ENCODE measurements at places on chromosomes 4 and X.

GRCh38 chrX:118714521-118714920, 12.9 kb upstream of the IL13RA1 start:
- no peak for DNase-seq

DNA sequence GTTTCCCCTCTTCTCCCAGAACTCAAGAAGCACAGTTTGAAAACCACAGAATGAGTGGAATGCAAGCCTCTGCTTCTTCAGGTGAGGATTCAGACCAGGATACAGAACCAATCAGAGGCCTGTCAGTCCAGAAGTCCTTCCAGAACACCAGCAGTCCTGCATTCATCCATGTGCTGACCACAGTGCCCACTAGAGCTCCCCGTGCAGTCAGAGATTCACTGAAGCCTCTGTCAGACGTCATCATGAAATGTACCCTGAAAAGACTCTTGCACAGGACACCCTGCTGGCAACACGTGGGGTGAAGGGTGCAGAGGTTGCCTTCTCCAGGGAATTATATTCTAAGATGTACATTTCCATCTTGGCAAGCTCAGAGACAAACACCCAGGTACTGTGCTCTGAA, 75.9 kb upstream of the LSM6 start:
- no peak for DNase-seq

GRCh38 chr4:109462297-109462696, 28.7 kb downstream of the SEC24B start:
- DNase-seq = no peak

GRCh38 chr4:101348995-101349800, 1.9 kb upstream of the PPP3CA start:
- DNase-seq = peak; percentile 71

- DNase-seq = no peak
Measured at GRCh38 chrX:132810964-132811712, 147.3 kb downstream of the HS6ST2 start.

GRCh38 chr4:165758086-165758485, 115.0 kb upstream of the TLL1 start:
- no peak for DNase-seq

DNA sequence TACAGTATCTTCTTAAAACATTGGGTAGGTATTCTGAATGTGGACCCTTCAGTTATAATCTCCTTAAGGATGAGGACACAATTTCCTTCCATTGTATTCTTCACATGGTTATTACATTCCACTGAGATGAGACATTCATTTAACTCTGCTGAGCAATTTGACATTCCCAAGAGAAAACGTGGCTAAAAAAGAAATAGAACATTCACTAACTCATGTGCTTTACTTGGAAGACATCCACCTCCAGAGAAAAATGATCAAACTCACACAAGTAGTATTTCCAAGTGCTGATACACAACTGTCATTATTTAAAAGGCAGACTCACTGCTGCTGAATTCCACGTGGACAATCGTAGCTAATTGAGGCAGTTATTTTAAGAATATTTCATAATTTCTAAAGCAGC, 227.9 kb upstream of the ANKRD50 start:
- peak; percentile 88 for DNase-seq

- no peak for DNase-seq
Measured at GRCh38 chr4:19735012-19735411, 516.7 kb upstream of the SLIT2 start.

DNA sequence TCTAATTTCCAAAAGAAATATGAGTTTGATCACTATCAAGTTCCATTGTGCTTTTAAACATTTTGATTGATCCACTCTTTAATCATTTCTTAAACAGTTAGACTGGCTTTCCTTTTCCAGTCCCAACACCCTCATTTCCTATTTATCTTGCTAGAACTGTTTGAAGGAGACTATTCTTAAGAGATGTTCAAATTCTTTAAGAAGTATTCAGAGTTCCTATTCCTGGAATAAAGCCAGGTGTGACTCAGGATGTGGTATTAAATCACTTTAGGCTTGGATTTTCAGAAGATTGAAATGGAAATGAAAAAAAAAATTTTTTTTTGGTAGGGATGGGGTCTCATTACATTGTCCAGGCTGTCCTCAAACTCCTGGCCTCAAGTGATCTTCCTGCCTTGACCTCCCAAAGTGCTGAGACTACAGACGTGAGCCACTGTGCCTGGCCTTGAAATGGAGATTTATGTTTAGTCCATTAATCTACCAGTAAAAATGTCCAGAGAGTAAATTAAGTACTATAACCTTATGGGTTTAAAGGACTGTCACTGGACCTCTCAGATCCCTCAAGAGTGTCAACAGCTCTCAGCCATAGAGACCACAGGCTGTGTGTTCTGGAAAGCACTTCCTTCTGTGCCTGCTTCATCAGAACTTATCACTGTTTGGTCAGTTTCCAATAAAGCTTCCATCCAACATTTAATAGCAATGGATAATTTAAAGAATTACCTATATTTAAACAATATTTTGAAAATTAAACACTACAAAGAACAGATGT, 90.7 kb downstream of the CDS1 start:
- peak; percentile 90 for DNase-seq

DNA sequence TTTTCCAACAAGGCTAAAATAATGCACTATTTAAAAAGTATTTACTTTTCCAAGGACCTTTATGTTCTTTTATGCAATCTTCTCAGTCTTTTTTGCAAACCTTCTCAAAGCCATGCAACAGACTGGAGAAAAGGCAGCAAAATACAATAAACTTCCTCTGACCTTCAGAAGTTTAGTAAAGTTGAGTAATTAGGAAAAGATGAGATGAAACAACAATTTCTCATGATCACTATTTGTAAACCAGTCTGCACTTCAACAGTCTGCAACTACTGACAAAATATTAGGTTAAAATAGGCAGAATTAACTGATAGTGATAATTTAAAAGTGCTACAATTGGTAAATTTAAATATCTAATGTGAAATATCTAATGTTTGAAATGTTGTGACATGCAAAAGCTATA, 884.9 kb upstream of the PCDH10 start:
- no peak for DNase-seq

DNA sequence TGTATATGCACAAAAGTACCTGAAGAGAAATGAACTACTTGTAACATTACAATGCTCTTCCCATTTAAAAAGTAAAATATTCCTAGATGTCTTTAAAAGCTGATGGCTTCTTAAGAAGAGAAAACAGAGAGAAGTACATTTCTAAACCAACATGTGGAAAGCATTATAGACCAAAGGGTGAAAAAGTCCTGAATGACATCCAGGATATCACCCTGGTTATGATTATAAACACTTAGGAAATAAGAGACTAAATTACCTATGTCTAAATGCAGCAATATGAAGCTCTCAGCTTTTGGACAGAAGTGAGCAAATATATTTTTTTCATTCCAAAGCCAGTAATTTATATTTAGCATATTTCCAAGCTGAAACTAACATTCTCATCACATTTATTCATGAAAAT, 21.7 kb upstream of the EGFL6 start:
- DNase-seq = no peak

DNA sequence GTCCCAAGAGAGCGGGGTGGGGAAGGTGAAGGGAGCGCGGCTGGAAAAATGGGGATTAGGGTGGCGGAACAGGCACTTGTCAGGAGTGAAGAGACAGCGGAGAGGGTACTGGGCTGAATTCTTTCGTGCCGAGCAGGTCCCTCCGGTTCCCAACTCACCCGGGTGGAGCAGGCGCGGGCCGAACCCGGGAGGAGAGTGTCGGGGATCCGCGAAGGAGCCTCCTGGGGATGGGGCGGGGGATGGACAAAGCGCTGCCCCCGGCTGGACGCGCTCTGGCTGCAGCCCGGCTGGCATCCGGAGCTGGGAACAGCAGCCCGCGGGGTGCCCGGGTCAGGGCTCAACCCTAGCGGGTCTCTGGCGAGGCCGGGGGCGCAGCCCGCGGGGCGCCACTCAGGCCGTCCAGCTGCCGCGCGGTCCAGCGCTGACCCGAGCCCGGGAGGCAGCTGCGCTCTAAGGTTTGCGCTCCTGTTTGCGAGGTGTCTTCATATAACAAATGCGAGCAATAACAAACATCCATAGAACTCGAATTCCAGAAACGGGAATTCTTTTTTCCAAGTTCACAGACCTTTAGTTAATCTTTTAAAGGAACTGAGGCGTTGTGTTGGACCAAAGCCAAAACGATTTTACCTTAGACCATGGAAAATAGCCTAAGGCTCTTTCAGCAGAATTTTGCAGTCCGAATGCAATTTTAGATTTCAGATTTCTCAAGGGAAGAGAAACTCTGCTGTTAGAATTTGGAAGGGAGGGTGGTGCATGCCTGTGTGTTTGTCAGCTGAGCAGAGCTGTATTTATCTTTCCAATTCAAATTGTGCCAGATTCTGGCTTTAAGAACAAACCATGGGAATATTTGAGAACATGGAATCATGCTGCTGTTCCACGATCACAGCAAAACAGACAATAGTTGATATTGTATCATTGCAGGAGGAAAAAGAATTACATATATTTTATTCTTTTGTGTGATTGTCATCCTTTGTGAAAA, 744 bp downstream of the NPY5R start:
- no peak for DNase-seq

GRCh38 chr4:172055498-172055897, 242.3 kb downstream of the GALNTL6 start:
- DNase-seq = no peak

DNA sequence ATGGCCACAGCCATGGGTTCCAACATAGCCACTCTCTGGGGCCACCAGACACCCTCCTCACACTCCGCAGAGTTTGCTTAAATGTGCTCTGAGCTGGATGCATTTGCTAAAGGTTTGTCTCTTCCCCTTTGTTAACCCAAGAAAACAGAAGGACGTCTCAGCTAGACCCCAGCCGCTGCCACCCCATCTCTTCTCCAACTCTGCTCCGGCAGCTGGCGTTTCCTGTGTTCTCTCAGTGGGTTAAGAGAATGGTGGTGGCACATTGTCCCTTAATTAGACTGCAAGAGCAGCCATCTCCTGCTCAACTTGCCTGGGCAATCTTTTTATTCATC, 43.7 kb upstream of the FAM9C start:
- no peak for DNase-seq

All from PC-3 (cell line).